Stimulated activated CD8-positive, alpha-beta memory T cell treated with anti-CD3 and anti-CD28 coated beads, Interleukin-4, amount 100 ng/mL, for 4 hours (primary cell): ENCODE measurements at places on chromosomes 13 and 19.

GRCh38 chr13:102968572-102969228 is 97.5 kb downstream of the SLC10A2 start:
- DNase-seq, result no peak

DNA sequence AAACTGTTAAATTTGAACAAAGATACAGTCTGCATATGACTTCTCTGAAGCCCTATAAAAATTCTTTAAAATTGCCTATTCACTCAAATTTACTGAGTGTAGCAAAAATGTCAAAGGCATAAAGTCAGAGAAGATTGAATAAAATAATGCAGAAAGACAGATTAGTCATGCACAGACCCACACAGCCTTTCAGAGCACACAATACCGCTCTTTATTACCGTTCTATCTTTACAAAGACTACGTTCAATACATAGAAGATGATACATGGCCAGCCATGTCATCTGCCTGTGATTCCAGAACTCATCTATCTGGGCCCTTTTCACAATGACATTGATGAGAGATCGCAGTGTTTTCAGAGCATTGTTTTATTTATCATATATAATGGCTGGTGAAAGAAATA is 107.2 kb downstream of the URI1 start:
- DNase-seq, result no peak

DNA sequence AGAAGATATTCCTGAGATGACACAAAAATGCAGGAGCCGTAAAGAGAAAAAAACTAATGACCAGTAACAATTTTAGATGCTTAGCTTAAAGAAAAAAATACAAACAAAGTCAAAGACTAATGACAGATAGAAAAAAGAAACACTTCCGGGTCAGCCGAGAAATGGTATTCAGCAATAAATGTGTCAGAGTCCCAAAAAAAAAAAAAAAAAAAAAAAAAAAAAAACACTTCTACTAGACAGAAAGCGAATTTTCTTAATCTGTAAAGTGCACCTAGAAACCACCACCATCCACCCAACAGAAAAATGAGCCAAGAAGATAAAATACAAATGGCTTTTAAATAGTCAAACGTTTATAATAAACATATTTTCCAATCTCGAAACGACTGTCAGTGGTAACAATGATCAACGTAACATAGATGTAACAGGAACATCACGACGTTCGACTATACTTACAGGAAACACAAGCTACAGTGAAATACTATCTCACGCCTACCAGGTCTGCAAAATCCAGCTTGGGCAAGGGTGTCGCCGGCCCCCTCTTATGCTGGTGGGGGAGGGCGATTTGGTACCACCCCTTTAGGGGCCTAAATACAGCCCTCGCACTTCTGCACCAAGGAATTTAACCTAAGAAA is 10.6 kb downstream of the ABHD17A start:
- no peak for DNase-seq

GRCh38 chr13:27415116-27415515 is 9.3 kb upstream of the GTF3A start:
- DNase-seq, result no peak

DNA sequence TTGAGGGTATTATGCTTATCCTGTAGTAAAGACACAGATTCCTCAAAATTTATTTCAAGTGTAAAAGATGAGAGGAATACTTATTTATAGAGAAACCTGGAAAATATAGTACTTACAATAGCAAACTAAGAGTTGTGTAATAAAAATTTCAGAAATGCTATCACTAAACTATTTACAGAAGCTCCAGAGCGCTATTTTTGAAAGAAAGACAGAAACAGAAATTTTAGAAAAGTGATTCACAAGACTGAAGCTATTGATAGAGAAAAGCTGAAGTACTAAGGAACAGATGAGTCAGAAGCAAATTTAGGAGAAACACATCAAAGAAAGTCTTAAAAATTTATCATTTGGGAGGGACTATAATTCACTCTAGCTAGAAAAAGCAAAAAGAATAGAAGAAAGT is 1174.2 kb downstream of the DIAPH3 start:
- DNase-seq, result no peak

GRCh38 chr13:75769141-75769905 is 133.2 kb downstream of the LMO7 start:
- DNase-seq, result no peak

DNA sequence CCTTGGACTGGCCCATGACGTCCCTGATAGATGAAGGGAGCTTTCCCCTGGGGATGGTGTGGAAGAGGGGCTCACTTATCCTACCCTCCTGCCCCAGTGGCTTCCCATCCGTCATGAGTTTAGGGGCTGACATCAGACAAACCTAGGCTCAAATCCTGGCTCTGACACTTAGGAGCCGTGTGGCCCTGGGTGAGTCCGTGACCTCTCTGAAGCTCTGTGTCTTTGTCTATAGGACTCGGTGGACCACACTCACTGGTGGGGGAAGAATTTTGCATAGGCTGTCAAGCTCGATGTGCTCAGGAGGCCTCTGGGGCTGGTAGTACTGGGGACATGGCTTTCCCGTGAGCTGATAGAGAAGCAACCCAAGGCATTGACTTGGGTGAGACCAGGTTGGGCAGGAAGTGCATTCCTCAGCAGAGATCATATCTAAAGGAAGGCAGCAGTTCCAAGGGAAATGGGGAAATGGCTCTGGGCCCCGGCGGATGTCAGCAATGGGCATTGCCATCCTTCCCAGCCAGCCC is 17.4 kb upstream of the AP1M2 start:
- no peak for DNase-seq

- DNase-seq, result no peak
Measured at GRCh38 chr19:47523473-47523872, 8.6 kb upstream of the NAPA start.

GRCh38 chr13:73035660-73036059 is 23.1 kb upstream of the KLF5 start:
- no peak for DNase-seq

DNA sequence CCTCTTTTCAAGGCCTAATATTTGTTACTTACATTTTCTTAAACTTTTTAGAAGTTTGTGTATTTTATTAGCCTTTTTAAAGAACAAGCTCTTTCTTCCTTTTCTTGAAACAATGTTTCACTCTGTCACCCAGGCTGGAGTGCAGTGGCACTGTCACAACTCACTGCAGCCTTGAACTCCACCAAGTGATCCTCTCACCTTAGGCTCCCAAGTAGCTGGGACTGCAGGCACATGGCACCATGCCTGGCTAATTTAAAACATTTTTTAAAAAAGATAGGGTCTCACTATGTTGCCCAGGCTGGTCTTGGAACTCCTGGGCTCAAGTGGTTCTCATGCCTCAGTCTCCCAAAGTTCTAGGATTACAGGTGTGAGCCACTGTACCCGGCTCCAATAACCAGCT is 192.2 kb upstream of the SPRY2 start:
- no peak for DNase-seq

GRCh38 chr19:48645620-48646000 is 377 bp downstream of the CA11 start:
- DNase-seq, result no peak

DNA sequence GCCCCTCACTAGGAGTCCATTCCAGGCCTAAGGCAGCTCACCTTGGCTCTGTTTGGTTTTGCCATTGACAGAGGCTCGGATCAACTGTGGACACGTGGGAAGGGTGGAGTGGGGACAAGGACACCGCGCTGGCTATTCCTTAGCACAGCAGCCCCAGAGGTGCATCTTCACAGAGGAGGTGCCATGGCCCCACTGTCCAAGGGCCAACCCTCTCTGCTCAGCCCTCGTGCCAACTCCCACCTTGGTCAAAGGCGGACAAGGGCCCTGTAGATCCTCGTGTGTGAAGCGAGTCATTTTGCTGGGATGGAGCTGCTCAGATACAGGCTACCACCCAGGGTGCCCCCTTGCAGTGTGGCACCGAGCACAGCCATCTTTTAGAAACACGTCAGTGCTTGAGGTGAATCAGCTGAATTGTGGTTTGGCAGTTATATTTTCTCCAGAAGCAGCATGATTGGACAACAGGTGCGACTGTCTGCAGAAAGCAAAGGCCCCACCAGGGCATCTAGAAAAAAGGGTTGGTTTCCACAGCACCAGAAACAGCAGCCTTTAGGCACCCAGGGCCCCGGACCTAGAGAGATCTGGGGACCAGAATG is 192.1 kb upstream of the GPR12 start:
- no peak for DNase-seq

- DNase-seq, result no peak
Measured at GRCh38 chr13:67292886-67293285, 62.8 kb upstream of the PCDH9 start.

- no peak for DNase-seq
Measured at GRCh38 chr13:100014621-100015020, 33.0 kb downstream of the ZIC2 start.

- no peak for DNase-seq
Measured at GRCh38 chr13:35228536-35228935, 248.0 kb downstream of the MAB21L1 start.

- no peak for DNase-seq
Measured at GRCh38 chr19:58356766-58357480, 3.6 kb upstream of the A1BG start.

- no peak for DNase-seq
Measured at GRCh38 chr13:31835932-31836331, 96.6 kb downstream of the RXFP2 start.

- DNase-seq, result no peak
Measured at GRCh38 chr13:87259479-87260083, 411.6 kb upstream of the SLITRK5 start.

- no peak for DNase-seq
Measured at GRCh38 chr19:42092350-42092749, 16.4 kb downstream of the ZNF574 start.

- DNase-seq, result no peak
Measured at GRCh38 chr19:38039966-38040365, 133.0 kb downstream of the SIPA1L3 start.

DNA sequence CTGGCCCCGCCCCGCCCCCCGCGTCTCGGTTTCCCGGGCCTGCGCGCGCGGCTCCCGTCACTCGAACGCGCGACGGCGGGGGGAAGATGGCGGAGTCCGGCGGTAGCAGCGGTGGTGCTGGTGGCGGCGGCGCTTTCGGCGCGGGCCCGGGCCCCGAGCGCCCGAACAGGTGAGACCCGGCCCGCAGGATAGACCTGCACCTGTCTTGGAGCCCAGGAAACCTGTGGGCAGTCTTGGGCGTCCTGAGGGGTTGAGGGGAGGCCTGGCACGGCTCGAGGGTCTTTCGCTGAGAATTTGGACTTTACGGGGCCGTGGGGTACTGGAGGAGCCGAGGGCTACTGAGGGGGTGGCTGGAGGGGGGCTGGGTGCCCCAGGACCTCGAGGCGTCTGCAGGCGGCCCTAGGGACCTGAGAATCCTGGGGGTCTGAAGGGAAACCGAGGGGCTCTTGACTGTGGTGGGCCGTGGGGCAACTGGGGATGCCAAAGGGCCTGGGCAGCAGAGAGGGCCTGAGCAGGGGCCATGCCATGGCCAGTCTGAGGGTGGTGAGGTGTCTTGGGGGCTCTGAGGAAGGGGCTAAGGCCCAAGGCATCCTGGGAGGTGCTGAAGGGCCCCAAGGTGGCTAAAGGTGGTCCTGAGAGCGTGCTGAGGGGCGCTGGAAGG is at the start of gene KLHL26:
TSS of gene KLHL26 (plus strand) at position 60 of the 661 bp plus-strand sequence. CDS start at position 87, 27 bp downstream.
- DNase-seq, result no peak

- DNase-seq, result no peak
Measured at GRCh38 chr19:23160766-23161165, 43.9 kb downstream of the ZNF730 start.

DNA sequence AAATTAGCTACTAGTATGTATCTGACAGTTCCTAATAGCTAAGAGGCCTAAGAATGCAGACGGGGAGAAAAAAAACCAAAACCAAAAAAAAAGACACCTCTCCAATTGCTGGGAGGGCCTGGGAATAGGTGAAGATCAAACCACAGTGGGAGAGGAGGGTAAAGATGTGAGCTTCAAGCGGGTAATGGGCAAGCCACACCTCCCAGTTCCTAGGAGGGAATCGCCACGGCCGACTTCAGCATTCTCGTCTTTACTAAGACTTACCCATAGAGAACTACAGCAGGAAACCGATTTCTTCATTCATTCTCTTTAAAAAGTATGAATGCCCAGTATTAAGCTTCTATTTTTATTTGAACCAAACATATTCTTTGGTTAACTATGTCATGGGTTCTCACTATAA is 5.6 kb upstream of the EEF1AKMT1 start:
- DNase-seq, result no peak

- no peak for DNase-seq
Measured at GRCh38 chr19:31671411-31672035, 322.3 kb upstream of the TSHZ3 start.

GRCh38 chr19:54418030-54418929 is 3.0 kb downstream of the TTYH1 start:
- DNase-seq, result no peak

DNA sequence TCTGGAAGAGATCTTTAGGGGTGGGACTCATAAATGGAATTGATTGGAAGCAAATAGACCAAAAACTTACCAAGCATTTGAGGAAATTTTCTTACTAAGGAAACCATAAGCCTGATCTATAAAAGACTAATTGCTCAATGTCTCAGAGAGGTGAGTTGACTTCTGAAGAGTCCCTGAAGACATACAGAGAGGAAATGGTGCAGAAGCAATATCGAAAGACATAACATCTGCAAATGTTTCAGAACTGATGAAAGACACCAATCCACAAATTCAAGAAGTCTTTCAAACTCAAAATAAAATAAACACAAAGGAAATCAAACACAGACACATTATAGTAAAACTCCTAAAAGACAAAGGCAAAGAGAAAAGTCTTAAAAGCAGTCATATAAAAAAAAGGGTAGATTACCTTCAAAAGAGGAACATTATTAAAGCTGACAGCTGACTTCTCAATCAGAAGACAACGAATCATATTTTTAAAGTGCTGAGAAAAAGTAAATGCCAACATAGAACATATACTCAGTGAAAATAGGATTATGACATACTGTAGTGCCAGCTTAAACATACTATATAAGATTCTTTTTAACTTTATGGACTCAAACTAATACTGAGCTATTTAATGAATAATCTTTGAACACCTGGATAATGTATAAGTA is 45.4 kb upstream of the CALM3 start:
- DNase-seq, result no peak

- no peak for DNase-seq
Measured at GRCh38 chr13:106917024-106917571, 349.2 kb upstream of the ARGLU1 start.

DNA sequence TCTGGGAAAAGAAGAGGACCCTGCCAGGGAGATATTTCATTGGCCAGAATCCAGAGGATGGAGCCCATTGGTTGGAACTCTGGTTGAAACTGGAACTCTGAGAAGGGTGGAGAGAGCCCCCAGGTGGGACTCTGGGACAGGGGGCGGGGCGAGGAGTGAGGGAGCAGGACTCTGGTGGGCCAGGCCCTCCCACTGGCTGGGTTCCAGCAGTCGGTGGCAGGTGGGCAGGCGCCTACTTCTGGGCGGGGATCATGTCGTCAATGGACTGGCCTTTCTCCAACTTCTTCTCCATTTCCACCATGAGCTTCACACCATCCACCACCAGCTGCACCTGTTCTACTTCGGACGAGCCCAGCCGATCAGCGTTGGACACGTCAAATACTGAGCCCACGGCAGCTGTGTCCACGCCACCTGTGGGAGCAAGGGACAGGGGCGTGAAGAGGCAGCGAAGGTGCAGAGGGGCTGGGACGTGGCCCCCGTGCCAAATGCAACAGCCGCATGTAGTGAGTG is 16.1 kb downstream of the CKM start:
- no peak for DNase-seq
